ENCODE measurements at places on chromosomes 2 and 18.
A peak's percentile ranks its signal among the peaks of the same experiment; 100 is the strongest.

- DNase-seq = no peak
Measured at GRCh38 chr2:168687314-168687713, 115.1 kb upstream of the NOSTRIN start.

DNA sequence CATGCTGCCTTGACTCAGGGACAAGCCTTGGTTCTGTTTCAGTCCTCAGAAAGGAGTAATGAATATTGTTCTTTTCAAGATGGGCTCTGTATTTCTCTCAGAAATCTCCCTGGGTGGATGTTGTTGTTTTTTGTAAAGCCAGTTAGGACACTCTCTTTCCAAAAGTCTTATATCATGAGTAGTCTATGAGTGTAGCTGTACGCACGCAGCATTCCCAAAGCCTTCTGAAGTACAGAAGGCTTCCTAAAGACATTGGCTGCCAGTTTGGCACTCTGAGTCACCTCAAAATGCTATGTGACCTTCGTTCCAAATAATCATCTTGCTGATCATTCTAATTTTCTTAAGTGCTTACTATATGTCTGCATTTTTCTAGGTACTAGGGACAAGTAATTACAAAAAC is 16.7 kb upstream of the GTF2A1L start:
- DNase-seq = no peak

DNA sequence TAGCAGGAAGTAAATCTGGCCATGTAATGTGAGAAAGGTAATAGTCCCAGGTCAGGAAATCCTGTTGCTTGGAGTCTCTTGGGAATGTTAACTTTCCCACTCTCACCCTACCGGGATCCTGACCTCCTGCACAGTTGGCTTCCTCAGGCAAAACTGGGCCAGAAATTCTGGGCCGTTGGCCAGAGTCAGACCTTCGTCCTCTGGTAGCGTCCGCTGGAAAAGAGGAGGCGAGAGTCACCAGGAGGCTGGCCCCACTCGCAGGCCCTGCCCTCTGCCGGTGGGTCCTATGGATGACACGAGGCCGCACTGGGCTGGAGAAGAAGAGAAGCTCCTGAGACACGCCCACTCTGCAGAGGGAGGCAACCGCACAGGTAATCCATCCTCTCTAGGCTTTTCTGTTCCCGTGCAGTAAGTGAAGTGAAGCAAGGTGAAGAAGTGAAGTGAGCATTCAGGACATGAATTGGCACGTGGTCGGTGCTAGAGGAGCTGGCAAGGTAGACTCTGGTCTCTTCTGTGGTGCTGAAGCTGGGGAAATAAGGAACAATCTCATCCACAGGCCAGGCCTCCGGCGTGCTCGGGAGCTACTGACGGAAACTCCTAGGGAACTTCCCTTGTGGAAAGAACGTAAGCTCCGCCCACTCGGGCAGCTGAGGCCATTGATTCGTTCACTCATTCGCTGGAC is 182.7 kb upstream of the GLI2 start:
- DNase-seq = peak; percentile 36

DNA sequence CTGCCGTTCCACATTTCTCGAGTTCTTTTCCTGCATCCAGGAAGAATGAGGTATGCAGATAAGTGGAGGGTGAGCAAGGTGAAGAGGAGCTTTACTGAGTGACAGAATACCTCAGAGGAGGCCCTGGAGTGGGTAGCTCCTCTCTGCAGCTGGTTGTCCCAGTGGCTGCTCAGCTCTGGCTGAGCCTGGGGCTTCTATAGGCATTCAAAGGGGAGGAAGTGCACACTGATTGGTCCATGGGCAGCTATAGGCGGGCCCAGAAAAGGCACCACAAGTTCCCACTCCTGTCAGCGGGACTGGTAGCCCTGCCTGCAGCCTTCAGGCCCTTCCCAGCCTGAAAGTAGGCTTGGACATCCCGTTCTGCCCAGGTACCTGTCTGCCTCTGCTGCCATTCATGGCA is 94.7 kb downstream of the DOK6 start:
- no peak for DNase-seq

GRCh38 chr2:17815468-17816184 is 634 bp upstream of the MSGN1 start:
- DNase-seq = no peak

DNA sequence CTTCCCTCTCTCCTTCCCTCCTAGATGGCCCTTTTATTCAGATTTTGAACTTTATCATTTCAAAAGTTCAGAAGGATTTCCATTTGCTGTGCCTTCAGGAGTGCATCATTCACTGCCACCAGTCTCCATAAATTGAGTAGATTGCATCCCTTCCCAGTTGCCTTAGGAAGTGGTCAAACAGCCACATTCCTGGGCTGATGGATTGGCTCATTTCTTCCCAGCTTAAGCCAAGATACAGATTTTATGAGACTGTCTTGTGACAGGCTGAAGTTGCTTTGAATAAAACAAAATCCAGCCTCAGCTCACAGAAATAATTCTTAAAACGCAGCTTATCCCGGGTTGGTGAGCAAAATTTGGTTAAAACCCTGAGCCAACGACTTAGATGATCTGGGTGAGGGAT is 9.8 kb downstream of the NRP2 start:
- DNase-seq = no peak

DNA sequence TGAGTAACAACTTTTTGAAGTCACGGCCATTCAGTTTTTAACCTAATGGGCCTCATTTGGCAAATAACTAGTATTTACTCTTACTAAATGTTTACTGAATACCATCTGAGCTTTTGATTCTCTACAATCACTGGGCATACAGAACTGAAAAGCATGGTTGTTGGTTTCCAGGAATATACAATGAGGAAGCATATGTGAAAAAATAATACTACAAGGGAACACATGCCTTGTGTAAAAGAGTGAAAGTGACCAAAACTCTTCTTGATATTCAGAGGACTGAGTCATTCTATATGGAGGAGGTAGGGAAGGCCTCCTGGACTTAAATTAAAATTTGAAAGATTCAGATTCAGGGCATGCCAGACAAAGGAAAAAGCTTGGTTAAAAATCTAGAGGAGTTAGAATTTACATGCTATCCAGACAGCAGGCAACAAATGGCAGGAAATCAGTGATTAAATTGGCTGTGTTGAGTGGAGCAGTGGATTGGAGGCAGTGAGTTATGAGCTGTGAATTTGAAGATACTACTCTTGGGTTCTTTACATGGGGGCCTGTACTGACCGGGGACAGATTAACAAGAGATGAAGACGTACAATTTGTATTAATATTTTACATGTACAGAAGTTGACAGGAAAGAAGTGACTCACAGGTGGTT is 53.6 kb upstream of the NRXN1 start:
- no peak for DNase-seq

GRCh38 chr2:60486067-60486466 is 67.4 kb downstream of the BCL11A start:
- no peak for DNase-seq

DNA sequence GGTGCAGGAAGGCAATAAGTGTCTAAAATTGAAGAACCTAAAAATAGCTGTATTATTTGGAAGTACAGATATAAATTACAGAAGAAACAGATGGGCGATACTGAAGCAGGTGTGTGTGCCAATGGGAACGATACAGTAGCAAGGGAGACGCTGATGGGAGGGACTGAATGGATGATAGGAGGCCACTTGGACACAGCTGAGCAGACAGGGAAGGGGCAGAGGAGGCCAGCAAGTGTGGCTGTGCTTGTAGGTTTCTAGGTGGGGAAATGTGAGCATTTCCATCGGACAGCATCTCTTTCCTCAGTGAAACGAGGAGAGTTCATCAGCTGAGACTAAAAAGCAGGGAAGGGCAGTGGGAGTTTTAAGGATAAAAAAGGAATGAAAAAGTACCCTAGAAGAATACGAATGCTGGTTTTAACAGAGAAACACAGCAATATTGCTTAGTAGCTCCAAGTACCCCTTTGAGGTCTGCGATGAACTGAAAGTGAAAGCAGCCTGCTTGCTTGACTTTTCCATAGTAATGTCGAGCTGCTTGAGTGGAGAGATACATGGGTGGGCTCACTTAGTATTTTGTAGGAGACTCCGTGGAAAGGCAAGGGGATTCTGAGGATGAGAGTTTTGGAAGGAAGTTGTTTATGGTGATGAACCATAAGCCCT is 91.7 kb upstream of the EPC2 start:
- no peak for DNase-seq

GRCh38 chr2:207390302-207391095 is 139.3 kb upstream of the CREB1 start:
- DNase-seq = peak; percentile 14

GRCh38 chr2:203400805-203401585 is 72.8 kb downstream of the ABI2 start:
- DNase-seq = no peak

DNA sequence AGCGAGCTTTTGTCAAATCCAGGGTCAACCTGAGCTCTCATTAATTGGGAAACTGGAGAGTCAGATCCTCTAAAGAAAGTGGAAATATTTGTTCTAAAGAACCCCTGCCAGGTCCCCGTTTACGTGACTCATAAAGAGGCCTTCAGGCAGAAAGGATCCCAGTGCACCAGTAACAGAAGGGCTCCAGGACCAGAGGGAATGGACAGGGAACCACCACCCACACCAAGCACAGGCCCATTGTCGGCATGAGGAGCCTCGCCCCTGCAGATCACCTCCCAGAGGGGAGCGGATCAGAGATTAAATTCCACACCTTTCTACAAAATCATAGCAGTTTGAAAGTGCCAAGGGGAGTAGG is 16.4 kb upstream of the C1QL2 start:
- DNase-seq = no peak

- no peak for DNase-seq
Measured at GRCh38 chr2:33077844-33078243, 131.1 kb downstream of the LTBP1 start.

- no peak for DNase-seq
Measured at GRCh38 chr2:164839914-164840457, 1.6 kb downstream of the COBLL1 start.

- no peak for DNase-seq
Measured at GRCh38 chr18:8982416-8983183, 119.9 kb upstream of the NDUFV2 start.

DNA sequence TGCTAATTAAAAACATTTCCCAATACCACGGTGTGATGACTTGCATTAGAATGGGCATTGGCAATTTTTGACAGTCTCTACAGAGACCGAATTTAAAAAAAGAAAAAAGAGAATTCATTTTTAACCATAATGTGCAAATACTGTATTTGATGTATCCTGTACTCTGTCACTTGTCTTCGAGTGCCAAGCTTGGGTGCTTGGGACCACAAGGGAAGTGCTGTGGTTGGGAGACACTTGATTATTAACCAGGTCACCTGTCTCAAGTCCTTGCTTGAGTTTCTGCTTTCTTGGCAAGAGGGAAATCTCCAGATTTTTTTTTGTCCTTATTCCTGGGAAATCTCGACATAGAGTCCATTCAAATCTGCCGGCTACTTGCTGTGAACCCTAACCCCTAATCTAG is 209.0 kb downstream of the MC4R start:
- DNase-seq = no peak

- no peak for DNase-seq
Measured at GRCh38 chr2:70923378-70924015, 12.2 kb upstream of the ATP6V1B1 start.

GRCh38 chr2:17821080-17821479 is 4.8 kb downstream of the MSGN1 start:
- DNase-seq = no peak

- DNase-seq = no peak
Measured at GRCh38 chr2:161662373-161662772, 38.2 kb downstream of the SLC4A10 start.

- DNase-seq = no peak
Measured at GRCh38 chr2:73334620-73335019, 41.3 kb upstream of the EGR4 start.

DNA sequence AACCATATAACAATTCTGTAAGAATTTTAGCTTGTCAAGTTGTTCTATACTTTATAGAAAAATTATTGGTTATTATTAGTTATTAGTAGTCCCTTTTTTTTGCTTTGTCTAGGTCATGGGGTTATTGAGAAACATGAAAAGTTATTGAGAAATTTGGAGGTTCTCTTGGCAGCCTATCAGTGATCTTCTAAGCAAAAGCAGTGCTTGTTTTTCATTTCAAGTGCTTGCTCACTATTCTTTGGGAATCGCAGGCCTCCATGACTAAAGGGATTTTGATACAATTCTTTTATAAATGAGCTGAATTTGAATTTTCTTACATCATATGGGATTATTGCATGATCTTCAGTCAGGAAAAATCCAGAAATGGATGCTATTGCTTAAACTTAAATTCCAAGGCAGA is 25.8 kb downstream of the PLEKHA3 start:
- DNase-seq = no peak

DNA sequence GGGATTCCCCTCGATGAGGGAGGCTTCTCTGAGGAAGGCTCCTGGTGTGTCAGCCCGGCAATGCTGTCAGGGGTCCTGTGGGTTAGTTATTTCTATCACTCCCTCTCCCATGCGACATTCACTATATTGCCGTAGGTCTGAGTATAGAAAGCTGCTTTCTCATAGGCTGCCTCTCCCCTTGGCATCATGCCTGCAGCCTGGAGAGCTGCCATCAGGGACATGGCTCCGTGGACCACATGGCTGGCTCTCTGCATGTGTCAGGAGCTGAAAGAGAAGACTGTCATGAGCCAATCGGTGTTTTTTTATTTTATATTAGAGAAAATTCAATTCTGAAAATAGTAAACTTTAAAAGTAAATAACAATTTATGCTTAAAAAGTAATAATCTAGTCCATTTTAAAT is 198.0 kb downstream of the CDH20 start:
- DNase-seq = no peak

DNA sequence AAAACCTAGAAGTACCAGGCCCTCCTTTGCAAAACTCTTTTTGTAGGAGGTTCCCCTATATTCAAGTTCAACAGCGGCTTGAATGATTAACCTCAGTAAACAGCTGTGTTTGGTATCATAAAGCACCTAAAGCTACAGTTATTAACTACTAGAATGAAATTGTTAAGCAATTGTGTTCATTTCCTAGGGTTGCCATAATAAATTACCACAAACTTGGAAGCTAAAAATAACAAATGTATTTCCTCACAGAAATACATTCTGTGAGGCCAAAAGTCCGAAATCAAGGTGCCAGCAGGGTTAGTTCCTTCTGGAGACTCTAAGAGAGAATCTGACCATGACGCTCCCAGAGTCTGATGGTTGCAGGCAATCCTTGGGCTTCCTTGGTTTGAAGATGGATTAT is 202.1 kb upstream of the ACVR2A start:
- DNase-seq = no peak

- DNase-seq = no peak
Measured at GRCh38 chr18:35634323-35634722, 52.8 kb downstream of the GALNT1 start.

- peak; percentile 58 for DNase-seq
Measured at GRCh38 chr2:70115646-70116442, 28.6 kb downstream of the PCBP1 start.

- DNase-seq = no peak
Measured at GRCh38 chr2:171279983-171280790, 119.5 kb upstream of the TLK1 start.

- no peak for DNase-seq
Measured at GRCh38 chr18:44374966-44375365, 305.7 kb upstream of the SETBP1 start.

Measured in NCI-H2107 (cell line).